Uterus (tissue), 4 donors: ENCODE measurements at places on chromosomes 2 and 18. TPM values are rescaled to one million over a fixed set of nuclear protein-coding genes. Genes with fewer than 3 reads are reported as not detected.

GRCh38 chr2:3312576-3313345, 64.9 kb downstream of the EIPR1 start:
- DNase-seq = no peak
- no peaks in the 10 kb centered on the region for H3K36me3 ChIP-seq
- H3K4me3 ChIP-seq = no peak overlapping the region
- H3K27ac ChIP-seq = no peak overlapping the region
- no peaks in the 10 kb centered on the region for H3K4me1 ChIP-seq

DNA sequence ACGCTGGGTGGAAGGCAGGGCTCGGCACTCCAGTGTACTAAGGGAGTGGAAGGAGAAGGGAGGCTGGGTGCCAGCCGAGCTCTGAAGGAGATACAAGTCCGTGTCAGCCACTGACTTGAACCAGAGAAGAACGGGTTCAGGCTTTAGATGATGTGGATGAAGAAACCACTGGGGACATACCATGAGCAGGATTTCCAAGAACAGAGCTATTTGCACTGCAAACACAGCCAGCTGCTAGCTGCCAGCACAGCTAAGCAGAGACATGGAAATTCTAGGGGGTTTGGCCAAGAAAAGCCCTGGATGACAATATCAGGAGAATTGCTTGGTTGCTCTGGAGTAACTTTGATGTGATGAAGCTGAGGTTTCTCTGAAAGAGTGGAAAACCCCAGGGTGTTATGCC, 5.2 kb downstream of the CD207 start:
- no peaks in the 10 kb centered on the region for H3K4me1 ChIP-seq
- H3K27ac ChIP-seq = no peak overlapping the region
- DNase-seq = no peak
- H3K27me3 ChIP-seq = no peaks in the 10 kb centered on the region
- no peak overlapping the region for H3K4me3 ChIP-seq

GRCh38 chr18:63378919-63379638, 12.1 kb upstream of the KDSR start:
- no peak overlapping the region for H3K27ac ChIP-seq
- no peak overlapping the region for H3K4me3 ChIP-seq
- no peak for DNase-seq
- no peaks in the 10 kb centered on the region for H3K4me1 ChIP-seq
- no peaks in the 10 kb centered on the region for H3K27me3 ChIP-seq
- H3K36me3 ChIP-seq = no peaks in the 10 kb centered on the region

- H3K27me3 ChIP-seq = no peaks in the 10 kb centered on the region
- no peaks in the 10 kb centered on the region for H3K4me1 ChIP-seq
- no peak for DNase-seq
- H3K36me3 ChIP-seq = no peaks in the 10 kb centered on the region
These were observed 2154.0 kb upstream of the PIK3C3 start for GRCh38 chr18:39801010-39801409.

DNA sequence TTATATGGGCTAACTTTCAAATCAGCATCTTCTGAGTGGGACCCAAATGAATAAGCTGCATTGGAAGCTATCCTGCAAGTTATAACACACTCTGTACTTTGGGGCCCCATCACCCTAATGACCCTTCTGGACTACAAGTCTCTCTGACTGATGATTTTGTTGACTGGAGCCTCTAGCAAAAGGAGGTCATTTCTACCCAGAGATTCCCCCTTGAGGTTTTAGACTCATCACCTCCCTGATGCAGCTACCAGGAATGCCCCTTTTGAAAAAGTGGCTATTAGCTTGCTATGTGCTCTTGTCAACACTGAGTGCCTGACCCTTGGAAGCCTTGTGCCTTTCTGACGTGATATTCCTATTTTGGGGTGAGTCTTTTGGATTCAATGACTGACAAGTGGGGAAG, 54.5 kb upstream of the NEMP2 start:
- no peak overlapping the region for H3K27ac ChIP-seq
- DNase-seq = no peak
- H3K36me3 ChIP-seq = no peaks in the 10 kb centered on the region
- H3K4me3 ChIP-seq = no peak overlapping the region

- DNase-seq = no peak
- H3K36me3 ChIP-seq = no peaks in the 10 kb centered on the region
- no peaks in the 10 kb centered on the region for H3K4me1 ChIP-seq
These were observed 267.8 kb upstream of the HDAC4 start for GRCh38 chr2:239668651-239669050.

GRCh38 chr2:82834893-82835292, 1624.2 kb downstream of the SUCLG1 start:
- no peaks in the 10 kb centered on the region for H3K4me1 ChIP-seq
- no peak overlapping the region for H3K4me3 ChIP-seq
- H3K36me3 ChIP-seq = no peaks in the 10 kb centered on the region
- no peaks in the 10 kb centered on the region for H3K27me3 ChIP-seq
- no peak overlapping the region for H3K27ac ChIP-seq
- no peak for DNase-seq

DNA sequence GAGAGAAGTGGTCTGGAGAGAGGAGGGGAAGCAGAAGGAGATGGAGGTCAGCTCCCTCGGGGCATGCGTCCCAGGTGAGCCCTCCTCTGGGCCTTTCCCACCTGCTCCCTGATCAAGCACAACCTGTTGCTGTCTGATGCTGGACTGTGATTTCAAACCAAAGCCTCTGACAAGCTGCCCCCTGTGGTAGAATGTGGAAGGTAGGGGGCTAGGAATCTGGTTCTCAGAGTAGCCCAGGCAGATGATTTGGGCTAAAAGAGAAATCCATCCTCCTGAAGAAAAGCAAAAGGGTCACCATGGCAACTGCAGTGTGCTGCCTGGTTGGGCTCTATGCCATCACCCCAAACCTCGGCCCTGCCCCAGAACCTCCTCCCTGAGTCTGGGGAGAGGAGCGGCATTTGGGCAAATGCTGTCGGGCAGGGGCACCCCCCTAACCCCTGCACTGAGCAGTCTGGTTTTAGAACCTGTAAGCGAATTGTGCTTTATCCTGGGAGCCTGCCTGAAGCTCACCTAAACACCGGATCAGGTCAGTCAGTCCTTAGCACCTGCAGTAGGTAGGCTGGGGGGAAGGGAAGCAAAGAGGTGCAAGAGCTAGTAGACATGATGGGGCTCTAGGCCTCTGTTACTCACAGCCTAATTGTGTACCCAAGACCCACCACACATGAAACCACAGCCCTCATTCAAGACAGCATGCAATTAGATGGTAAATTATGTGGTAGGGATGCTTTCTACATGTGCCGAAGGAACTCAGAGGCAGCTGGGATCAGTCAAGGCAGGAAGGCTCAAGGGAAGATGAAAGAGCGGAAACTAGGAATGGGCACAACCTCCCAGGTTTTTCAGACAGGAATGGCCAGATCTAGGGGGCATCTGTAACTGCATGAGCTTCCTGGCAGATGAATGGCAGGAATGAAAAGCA, 83.5 kb downstream of the DNMT3A start:
- no peaks in the 10 kb centered on the region for H3K36me3 ChIP-seq
- no peak for DNase-seq
- H3K4me3 ChIP-seq = no peak overlapping the region
- H3K4me1 ChIP-seq = peaks cover 6% of the 10 kb centered on the region
- no peak overlapping the region for H3K27ac ChIP-seq

- no peaks in the 10 kb centered on the region for H3K36me3 ChIP-seq
- H3K4me3 ChIP-seq = no peak overlapping the region
- DNase-seq = no peak
- no peaks in the 10 kb centered on the region for H3K4me1 ChIP-seq
- H3K27ac ChIP-seq = peak overlapping the region; percentile 39
- H3K27me3 ChIP-seq = no peaks in the 10 kb centered on the region
These were observed 214.6 kb downstream of the TSN start for GRCh38 chr2:121969766-121970639.

GRCh38 chr2:233953087-233953801, 36.1 kb downstream of the TRPM8 start:
- H3K27ac ChIP-seq = no peak overlapping the region
- no peak overlapping the region for H3K4me3 ChIP-seq
- H3K36me3 ChIP-seq = no peaks in the 10 kb centered on the region
- no peak for DNase-seq
- no peaks in the 10 kb centered on the region for H3K27me3 ChIP-seq

GRCh38 chr2:75570948-75571729, 10.4 kb upstream of the EVA1A start:
- H3K27ac ChIP-seq = no peak overlapping the region
- no peak overlapping the region for H3K4me3 ChIP-seq
- DNase-seq = no peak
- H3K4me1 ChIP-seq = no peaks in the 10 kb centered on the region
- H3K27me3 ChIP-seq = no peaks in the 10 kb centered on the region
- H3K36me3 ChIP-seq = no peaks in the 10 kb centered on the region

DNA sequence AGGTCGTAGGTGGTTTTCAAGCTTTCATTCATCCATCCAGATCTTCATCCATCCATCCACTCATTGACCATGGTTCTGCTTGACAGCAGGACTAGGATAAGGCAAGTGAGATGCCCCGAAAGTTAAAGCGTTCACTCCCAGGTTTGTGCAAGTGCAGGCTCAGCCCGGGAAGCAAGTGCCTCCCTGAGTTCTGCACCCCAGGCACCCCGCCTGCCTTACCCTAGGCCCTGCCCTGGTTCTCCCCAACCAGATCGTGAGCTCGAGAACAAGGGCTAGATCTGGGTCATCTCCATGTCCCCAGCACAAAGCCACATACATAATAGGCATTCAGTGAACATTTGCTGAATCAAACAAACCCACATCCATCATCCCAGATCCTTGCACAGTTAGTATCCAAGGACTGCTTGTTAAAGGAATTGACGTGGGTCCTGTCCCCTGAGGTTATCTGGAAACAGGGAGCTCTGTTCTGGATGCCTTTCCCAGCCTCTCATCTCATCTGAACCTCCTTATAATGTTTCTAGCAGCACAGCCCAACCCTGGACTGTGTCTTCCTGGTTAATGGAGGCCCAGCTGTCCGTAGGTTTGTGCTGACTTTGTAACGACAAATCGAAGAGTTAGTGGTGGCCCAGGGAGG, 116.1 kb upstream of the GPC1 start:
- no peaks in the 10 kb centered on the region for H3K4me1 ChIP-seq
- no peak overlapping the region for H3K27ac ChIP-seq
- no peak overlapping the region for H3K4me3 ChIP-seq
- DNase-seq = no peak

DNA sequence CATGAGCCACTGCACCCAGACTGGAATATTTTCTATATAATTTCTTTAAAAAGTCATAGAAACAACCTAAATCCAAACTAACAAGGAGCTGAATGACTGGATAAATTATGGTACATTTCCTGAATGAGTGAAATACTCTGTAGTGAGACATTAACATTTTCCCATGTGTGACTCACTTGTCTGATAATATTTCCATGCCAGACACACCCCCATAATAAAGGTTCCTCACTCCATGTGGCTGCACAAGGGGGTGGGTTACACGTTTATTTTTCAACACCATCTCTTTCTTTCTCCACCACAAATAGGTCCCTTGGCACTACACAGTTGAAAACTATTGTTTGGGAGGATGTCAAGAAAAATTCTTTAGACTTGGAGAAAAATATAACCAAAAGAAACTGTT, 266.3 kb upstream of the LYPD1 start:
- no peaks in the 10 kb centered on the region for H3K27me3 ChIP-seq
- no peak overlapping the region for H3K27ac ChIP-seq
- H3K36me3 ChIP-seq = no peaks in the 10 kb centered on the region
- no peaks in the 10 kb centered on the region for H3K4me1 ChIP-seq

DNA sequence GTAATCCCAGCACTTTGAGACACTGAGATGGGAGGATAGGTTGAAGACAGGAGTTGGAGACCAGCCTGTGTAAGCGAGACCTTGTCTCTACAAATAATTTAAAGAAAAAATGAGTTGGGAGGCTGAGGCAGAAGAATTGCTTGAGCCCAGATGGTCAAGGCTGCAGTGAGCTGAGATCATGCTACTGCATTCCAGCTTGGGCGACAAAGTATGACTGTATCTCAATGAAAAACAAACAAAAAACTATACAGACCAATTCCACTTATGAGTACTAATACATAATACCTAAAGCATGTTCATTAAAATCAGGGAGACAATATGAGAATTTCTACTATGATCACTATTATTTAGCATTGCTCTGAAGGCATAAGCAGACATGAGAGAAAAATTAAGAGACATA, 12.6 kb downstream of the RNF149 start:
- H3K4me1 ChIP-seq = no peaks in the 10 kb centered on the region
- H3K27ac ChIP-seq = no peak overlapping the region
- no peak overlapping the region for H3K4me3 ChIP-seq
- no peaks in the 10 kb centered on the region for H3K27me3 ChIP-seq
- DNase-seq = no peak
- H3K36me3 ChIP-seq = no peaks in the 10 kb centered on the region

GRCh38 chr2:228268301-228268700, 86.8 kb upstream of the SPHKAP start:
- no peak overlapping the region for H3K4me3 ChIP-seq
- H3K27me3 ChIP-seq = no peaks in the 10 kb centered on the region
- H3K36me3 ChIP-seq = no peaks in the 10 kb centered on the region
- no peak overlapping the region for H3K27ac ChIP-seq

SPATA3 gene
- not detected for total RNA-seq

NDC80 gene
- total RNA-seq = 1.3 TPM

CDH7 gene
- not detected for total RNA-seq

MTA3 gene
- 70.9 TPM for total RNA-seq
